Lower lobe of right lung (tissue), 2 donors: ENCODE measurements at places on chromosomes 16 and 17. TPM values are rescaled to one million over a fixed set of nuclear protein-coding genes. Genes with fewer than 3 reads are reported as not detected.

DNA sequence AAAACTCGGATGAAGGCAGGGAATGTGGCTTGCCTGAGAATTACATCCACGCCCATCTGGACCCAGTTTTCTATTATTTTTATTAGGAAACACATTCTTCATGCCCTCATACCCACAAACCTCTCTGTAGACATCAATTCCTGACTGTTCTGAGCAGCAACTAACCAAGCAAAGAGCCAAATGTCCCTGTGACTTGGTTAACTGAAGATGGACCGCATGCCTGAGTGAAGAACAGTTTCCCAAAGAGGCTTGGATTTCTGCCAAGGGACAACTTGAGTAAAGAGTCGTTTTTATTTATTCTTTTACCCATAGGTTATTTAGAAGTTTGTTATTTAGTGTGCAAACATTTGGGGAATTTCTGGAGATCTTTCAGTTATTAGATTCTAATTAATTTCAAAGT lies 259.8 kb downstream of the GRIN2A start:
- no peaks in the 10 kb centered on the region for H3K36me3 ChIP-seq
- H3K4me1 ChIP-seq = no peaks in the 10 kb centered on the region
- no peak overlapping the region for H3K4me3 ChIP-seq
- no peaks in the 10 kb centered on the region for H3K27me3 ChIP-seq
- no peak overlapping the region for H3K27ac ChIP-seq

GRCh38 chr17:74432766-74433391 lies 991 bp downstream of the GPRC5C start:
- H3K36me3 ChIP-seq = no peaks in the 10 kb centered on the region
- H3K4me1 ChIP-seq = peaks cover 47% of the 10 kb centered on the region
- H3K4me3 ChIP-seq = peak overlapping the region; percentile 67
- no peak for DNase-seq
- H3K27ac ChIP-seq = peak overlapping the region; percentile 87

DNA sequence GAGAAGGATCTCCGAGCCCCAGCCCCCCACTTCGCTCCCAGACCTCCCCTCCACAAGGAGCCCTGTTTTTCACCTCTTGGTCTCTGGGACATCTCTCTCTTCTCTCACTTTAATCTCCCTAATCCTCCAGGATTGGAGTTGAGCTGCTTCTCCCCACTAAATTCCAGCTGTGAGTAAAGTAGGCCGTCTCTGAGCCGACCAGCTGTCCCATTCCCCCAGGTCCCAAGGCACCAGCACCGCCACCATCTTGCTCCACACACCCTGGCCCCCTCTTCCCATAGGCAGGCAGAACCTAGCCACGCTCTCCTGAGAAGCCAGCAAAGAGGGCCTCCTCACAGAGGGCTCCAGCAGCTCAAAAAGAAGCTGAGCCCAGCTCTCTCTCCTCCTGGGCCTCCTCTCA lies 878 bp downstream of the DLG4 start:
- peak overlapping the region; percentile 97 for H3K27ac ChIP-seq
- no peak for DNase-seq
- H3K4me1 ChIP-seq = peaks cover 67% of the 10 kb centered on the region
- no peaks in the 10 kb centered on the region for H3K27me3 ChIP-seq

DNA sequence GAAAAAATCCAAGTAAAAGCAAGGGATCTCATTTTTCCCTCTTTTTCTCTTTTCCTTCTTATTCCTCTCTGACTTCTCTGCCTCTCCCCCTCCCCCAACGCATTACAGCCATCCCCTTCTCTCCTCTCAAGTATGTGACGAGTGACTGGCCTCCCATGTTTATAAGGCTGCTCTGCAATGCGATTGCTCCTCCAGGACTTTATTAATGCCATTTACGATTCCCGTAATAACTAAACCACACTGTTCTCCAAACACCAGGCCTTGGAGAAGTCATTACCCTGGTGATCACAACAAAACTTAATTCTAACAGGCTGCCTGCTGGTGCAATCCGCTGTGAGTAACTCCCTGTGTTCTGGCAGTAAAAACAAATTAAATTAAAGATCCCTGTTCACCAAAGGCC lies 88.8 kb downstream of the HS3ST3B1 start:
- no peaks in the 10 kb centered on the region for H3K27me3 ChIP-seq
- no peaks in the 10 kb centered on the region for H3K4me1 ChIP-seq
- no peak overlapping the region for H3K27ac ChIP-seq
- DNase-seq = no peak
- no peaks in the 10 kb centered on the region for H3K36me3 ChIP-seq

- H3K27me3 ChIP-seq = no peaks in the 10 kb centered on the region
- DNase-seq = no peak
- no peaks in the 10 kb centered on the region for H3K4me1 ChIP-seq
- H3K4me3 ChIP-seq = no peak overlapping the region
- H3K36me3 ChIP-seq = no peaks in the 10 kb centered on the region
Measured at GRCh38 chr17:73516431-73516830, 127.8 kb downstream of the SDK2 start.

DNA sequence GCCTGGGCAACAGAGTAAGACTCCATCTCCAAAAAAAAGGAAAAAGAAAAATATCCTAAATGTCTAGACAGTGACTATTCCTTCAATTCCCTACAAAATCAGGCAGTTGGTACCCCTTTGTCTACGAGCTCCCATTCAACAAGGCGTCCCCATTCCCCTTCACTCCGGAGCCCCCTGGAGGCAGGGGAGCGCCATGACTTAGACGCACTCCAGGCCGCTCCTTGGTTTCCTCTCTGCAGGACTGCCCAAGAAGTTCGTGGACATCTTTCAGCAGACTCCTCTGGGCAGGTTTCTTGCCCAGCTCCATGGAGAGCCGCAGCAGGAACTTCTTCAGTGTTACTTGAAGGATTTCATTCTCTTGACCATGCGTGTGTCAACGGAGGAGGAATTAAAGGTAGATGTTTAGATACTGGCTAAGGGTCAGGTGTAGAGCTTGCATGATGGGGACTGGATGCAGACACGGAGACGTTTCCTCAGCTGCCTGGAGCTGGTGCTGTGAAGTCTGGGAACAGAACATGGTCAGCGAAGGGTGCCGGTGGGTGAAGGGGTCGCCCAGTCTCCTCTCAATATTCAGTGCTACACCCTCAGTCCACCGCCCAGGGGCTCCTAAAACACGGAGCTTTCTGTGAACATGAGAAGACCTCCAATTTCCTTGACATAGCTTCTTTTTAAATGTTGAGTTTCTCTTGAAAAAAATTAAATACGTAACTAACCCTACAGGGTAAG lies 53.3 kb upstream of the ENDOV start:
- no peak overlapping the region for H3K27ac ChIP-seq
- no peak for DNase-seq
- no peak overlapping the region for H3K4me3 ChIP-seq
- H3K36me3 ChIP-seq = peaks cover 100% of the 10 kb centered on the region
- no peaks in the 10 kb centered on the region for H3K27me3 ChIP-seq
- H3K4me1 ChIP-seq = no peaks in the 10 kb centered on the region

- H3K4me1 ChIP-seq = no peaks in the 10 kb centered on the region
- no peaks in the 10 kb centered on the region for H3K27me3 ChIP-seq
- no peaks in the 10 kb centered on the region for H3K36me3 ChIP-seq
- H3K4me3 ChIP-seq = no peak overlapping the region
- DNase-seq = no peak
- no peak overlapping the region for H3K27ac ChIP-seq
Measured at GRCh38 chr16:29198231-29198630, 208.3 kb downstream of the NPIPB11 start.

- peak overlapping the region; percentile 100 for H3K4me3 ChIP-seq
- H3K27me3 ChIP-seq = no peaks in the 10 kb centered on the region
- peak overlapping the region; percentile 97 for H3K27ac ChIP-seq
- peaks cover 36% of the 10 kb centered on the region for H3K36me3 ChIP-seq
- H3K4me1 ChIP-seq = peaks cover 36% of the 10 kb centered on the region
Measured at GRCh38 chr17:41865596-41865893, 322 bp upstream of the KLHL11 start.

- H3K4me3 ChIP-seq = no peak overlapping the region
- no peaks in the 10 kb centered on the region for H3K27me3 ChIP-seq
- DNase-seq = no peak
- H3K36me3 ChIP-seq = no peaks in the 10 kb centered on the region
Measured at GRCh38 chr16:4249530-4250308, 7.8 kb upstream of the SRL start.

Gene PYDC1
- not detected for total RNA-seq

Gene MSLN
- 42.6 TPM for total RNA-seq
